T-helper 1 cell treated with Interleukin-12 subunit alpha and Interleukin-12 subunit beta and Interleukin-4 antibody, amounts not matched to agents 30 ng/mL and 1 ng/mL, for 36 hours (primary cell): ENCODE measurements at places on chromosomes 13 and 19. TPM values are rescaled to one million over a fixed set of nuclear protein-coding genes. Genes with fewer than 3 reads are reported as not detected.

FUT2 gene
- not detected in 2 replicates for total RNA-seq

MARK4 gene
- 25.8 and 29.4 TPM in 2 replicates for total RNA-seq

LMO7 gene
- 9.9 and 15.2 TPM in 2 replicates for total RNA-seq

PSG11 gene
- total RNA-seq: not detected in 2 replicates

CCDC9 gene
- total RNA-seq: 35.4 and 36.9 TPM in 2 replicates

FOXO1 gene
- 35.8 and 37.6 TPM in 2 replicates for total RNA-seq

ARHGEF7 gene
- total RNA-seq: 69.3 and 80.8 TPM in 2 replicates

ANKRD27 gene
- total RNA-seq: 37.3 and 40.0 TPM in 2 replicates

KLK6 gene
- not detected in 2 replicates for total RNA-seq

GRIN2D gene
- total RNA-seq: 0.25 and 0.32 TPM in 2 replicates

ACER1 gene
- total RNA-seq: 0.76 and 0.81 TPM in 2 replicates

SKA3 gene
- total RNA-seq: 27.2 and 29.0 TPM in 2 replicates

GGN gene
- total RNA-seq: 0.27 TPM in 1 of 2 replicates, not detected in the other

CYP2F1 gene
- total RNA-seq: not detected in 2 replicates

MAP4K1 gene
- total RNA-seq: 307 and 314 TPM in 2 replicates

FCER2 gene
- not detected in 2 replicates for total RNA-seq

NLRP7 gene
- total RNA-seq: 0.12 and 0.20 TPM in 2 replicates

PLIN5 gene
- total RNA-seq: not detected in 2 replicates

MUC16 gene
- total RNA-seq: not detected in 2 replicates

MAU2 gene
- total RNA-seq: 100 TPM in 2 replicates

KLF1 gene
- 0.22 and 0.41 TPM in 2 replicates for total RNA-seq

PSG2 gene
- total RNA-seq: not detected in 2 replicates

ALG11 gene
- 31.4 and 31.9 TPM in 2 replicates for total RNA-seq

IL12RB1 gene
- 128 and 131 TPM in 2 replicates for total RNA-seq

SERPINE3 gene
- total RNA-seq: not detected in 2 replicates

PLVAP gene
- total RNA-seq: 0.12 TPM in 1 of 2 replicates, not detected in the other

VSIG10L gene
- 1.0 and 1.2 TPM in 2 replicates for total RNA-seq

ZNF486 gene
- total RNA-seq: 4.4 TPM in 2 replicates

KLK3 gene
- not detected in 2 replicates for total RNA-seq

RNASEH2B gene
- total RNA-seq: 84.4 and 84.7 TPM in 2 replicates

IZUMO1 gene
- total RNA-seq: not detected in 2 replicates

FAM83E gene
- 2.8 and 3.1 TPM in 2 replicates for total RNA-seq

CDX2 gene
- not detected in 2 replicates for total RNA-seq

ZNF723 gene
- total RNA-seq: not detected in 2 replicates

ZNF677 gene
- 2.5 and 3.2 TPM in 2 replicates for total RNA-seq

PSG1 gene
- not detected in 2 replicates for total RNA-seq

IPO5 gene
- 119 and 121 TPM in 2 replicates for total RNA-seq

ERICH6B gene
- not detected in 2 replicates for total RNA-seq

TMEM190 gene
- total RNA-seq: not detected in 2 replicates

CGB2 gene
- not detected in 2 replicates for total RNA-seq
